ENCODE measurements at places on chromosomes 6 and 20.

DNA sequence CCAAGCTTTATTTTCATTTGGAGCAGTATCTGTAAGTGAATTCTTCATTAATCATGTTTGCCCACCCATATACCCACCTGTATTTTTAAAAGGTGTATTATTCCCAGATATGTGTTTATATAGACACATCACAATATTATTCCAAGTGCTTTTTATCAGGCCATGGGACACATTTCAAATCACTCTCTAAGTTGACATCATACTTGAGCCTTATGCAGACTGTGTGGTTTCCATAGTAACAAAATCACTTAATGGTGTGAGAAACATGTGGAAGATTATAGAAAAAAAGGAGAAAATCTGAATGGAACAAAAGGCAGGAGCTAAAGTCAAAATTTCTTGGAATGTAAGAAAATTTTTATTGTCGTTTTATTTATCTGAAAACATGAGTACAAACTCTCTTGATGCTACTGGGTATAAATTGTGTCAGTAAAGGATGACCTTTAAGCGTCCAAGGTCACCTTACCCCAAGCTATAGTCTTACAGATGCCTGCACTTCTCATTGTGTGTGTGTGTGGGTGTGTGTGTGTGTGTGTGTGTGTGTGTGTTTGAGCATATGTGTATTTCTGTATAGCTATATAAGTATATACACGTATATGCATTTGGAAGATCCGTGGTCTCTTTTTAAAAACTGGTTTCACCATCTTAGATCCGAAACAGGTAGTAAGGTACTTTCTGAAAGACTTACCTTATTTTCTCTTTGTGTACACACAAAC, 79.8 kb upstream of the CCN6 start:
- no peak for DNase-seq

- DNase-seq: no peak
These were observed 315.2 kb upstream of the SOX4 start for GRCh38 chr6:21278375-21278745.

GRCh38 chr6:32589596-32590449, at the start of gene HLA-DRB1:
TSS of gene HLA-DRB1 (minus strand) at chr6:32589848. CDS start at chr6:32589742, 106 bp downstream.
- DNase-seq: no peak

- no peak for DNase-seq
These were observed 12.7 kb downstream of the ABT1 start for GRCh38 chr6:26609463-26609862.

GRCh38 chr6:136146130-136146529, 104.0 kb downstream of the MTFR2 start:
- no peak for DNase-seq

- DNase-seq: no peak
These were observed 110.9 kb downstream of the RPP40 start for GRCh38 chr6:4892785-4893485.

GRCh38 chr6:15897063-15897876, 231.6 kb upstream of the MYLIP start:
- no peak for DNase-seq

GRCh38 chr6:118467181-118467580, 80.9 kb upstream of the PLN start:
- DNase-seq: no peak

DNA sequence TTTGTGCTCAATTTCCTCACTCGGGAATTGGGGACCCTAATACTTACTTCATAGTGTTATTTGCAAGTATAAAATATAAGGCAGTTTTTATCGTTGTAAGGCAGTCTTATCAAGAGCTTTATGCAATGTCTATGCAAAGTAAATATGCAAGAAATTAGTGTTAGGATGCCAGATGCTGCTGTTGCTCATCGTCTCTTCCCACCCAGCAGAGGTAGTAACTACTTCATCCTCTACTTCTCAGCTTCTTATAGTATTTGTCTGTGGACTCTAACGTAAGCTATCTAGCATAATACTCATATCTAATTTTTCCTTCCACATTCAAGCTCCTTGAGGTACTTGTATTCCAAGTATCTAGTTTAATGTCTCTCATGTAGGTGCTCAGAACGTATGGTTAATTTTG, 11.6 kb downstream of the PLCG1 start:
- DNase-seq: no peak

GRCh38 chr6:143742070-143742954, 64.5 kb downstream of the PHACTR2 start:
- no peak for DNase-seq

GRCh38 chr20:51710361-51710894, 57.8 kb downstream of the ATP9A start:
- no peak for DNase-seq

GRCh38 chr6:141026504-141026903, 1106.2 kb upstream of the GJE1 start:
- no peak for DNase-seq

DNA sequence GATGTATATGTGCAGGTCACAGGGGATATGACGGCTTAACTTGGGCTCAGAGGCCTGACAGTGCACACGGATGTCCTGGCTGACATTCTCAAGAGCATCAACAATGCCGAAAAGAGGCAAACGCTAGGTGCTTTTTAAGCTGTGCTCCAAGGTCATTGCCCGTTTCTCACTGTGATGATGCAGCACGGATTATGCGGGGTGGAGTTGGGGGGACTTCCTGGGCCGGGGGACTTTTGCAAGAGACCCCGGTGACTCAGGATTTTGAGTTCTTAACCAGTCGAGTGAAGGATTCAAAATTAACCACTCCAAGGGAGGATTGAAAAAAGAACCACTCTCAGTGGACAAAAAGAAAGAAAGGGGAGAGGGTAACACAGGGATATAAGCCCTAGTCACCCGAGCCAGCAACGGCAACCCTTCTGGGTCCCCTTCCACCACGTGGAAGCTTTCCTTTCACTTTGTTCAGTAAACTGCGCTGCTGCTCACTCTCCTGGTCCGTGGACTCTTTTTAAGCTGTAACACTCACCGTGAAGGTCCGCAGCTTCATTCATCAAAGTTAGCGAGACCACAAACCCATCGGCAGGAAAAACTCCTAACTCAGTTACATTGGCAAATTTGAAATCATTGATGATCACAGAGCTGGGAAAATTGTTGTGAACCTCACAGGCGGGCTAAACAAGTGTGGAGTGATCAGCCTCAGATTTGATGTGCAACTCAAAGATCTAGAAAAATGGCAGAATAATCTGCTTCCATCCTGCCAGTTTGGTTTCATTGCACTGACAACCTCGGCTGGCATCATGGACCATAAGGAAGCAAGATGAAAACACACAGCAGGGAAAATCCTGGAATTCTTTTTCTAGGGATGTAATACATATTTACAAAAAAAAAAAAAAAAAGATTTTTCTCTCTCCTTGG, 199.3 kb downstream of the ARID1B start:
- DNase-seq: no peak

- DNase-seq: no peak
These were observed 4.5 kb upstream of the GATA5 start for GRCh38 chr20:62480318-62480717.

- DNase-seq: no peak
These were observed 213.8 kb upstream of the CST7 start for GRCh38 chr20:24735263-24735662.

GRCh38 chr20:60327971-60328660, 369.9 kb downstream of the CDH26 start:
- DNase-seq: no peak

GRCh38 chr6:19714434-19715166, 122.6 kb upstream of the ID4 start:
- no peak for DNase-seq

- no peak for DNase-seq
These were observed 25.7 kb downstream of the DST start for GRCh38 chr6:56616967-56617366.

DNA sequence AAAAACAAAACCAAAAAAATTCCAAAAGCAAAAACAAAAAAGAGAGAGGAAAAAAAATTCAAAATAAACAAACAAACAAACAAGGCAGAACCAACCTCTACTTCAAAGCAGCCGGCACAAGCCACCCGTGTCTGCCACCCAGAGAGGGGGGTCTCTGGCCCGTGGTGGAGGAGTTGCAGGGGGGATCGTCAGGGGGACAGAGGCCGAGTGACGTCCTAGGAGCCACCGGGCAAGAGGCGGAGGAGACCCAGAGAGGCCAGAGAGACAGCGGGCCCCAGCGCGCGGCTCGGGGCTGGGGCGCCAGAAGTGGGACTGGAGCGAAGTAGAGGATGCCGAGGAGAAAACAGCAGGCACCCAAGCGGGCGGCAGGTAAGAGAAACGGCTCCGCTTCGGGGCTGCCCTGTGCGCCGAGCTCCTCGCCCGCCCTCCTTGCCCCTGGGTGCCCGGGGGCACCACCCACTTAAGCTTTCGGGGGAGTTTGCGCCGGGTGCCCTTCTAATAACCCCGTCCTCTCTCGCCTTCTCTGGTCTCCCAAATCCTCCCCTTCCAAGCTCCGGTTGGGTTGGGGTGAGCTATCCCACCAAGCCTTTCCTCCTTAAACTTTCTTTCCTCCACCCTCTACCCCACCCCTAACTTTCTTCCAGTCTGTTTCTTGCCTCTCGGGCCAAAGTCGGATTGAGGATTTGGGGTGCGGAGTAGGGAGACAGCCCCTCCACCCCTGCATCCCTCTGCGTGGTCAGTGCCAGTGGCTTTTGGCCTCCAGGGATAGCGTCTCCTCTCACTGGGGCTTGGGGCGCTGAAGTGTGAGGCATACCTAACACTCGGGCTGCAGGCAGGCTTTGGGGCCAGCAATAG, 1.0 kb downstream of the TSHZ2 start:
- peak; percentile 17 for DNase-seq

- DNase-seq: no peak
These were observed 44.8 kb upstream of the SLC17A4 start for GRCh38 chr6:25709761-25710160.

DNA sequence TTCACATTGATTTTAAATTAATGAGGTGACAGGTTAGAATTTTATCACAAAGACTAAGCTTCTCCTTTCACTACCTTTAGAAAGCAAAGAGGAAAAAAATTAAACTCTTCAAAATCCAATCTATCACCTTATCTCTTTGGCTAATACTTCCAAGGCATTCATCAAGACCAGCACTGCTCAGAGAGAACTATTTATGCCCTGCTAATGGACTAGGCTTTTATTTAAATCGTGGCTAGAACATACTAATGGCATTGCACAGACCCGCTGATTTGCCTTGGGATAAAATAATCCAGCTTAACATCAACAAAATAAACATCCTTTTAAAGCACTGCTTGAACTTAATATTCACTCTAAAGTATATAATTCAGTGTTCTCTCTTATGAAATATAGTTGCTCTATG, 880.4 kb downstream of the HACE1 start:
- no peak for DNase-seq

DNA sequence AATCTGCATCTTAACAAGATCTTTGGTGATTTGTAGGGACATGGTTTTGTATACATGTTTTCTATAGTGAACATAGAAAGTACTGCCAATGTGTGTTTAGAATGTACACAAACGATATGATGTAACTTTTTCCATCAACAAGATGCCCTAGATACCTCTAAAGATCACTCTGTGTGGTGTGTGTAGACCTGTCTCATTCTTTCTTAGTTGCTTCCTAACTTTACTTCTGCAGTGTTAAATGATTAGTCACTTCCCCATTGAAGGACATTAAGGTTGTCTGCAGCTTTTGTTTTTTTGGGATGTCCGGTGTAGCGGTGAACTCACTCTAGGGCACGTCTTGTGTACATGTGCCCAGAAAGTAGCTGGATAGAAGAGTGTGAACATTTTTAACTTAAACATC, 35.9 kb downstream of the CDYL start:
- DNase-seq: no peak

DNA sequence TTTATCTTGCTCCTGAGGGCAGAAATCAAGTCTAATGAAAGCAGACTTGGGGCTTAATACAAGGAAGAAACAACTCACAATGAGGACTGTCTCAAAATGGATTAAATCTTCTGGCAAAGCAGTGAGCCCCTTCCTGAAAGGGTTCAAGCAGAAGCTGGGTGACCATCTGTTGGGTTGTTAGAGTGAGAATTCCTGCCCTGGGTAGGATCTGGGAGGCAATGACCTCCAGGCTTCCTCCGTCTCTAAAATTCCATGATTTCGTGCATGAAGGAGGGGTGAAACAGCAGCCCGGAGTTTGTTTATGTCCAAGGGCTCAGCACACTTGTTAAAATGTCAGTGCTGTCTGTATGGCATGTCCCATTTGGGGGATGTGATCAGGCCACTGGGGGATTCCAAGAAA, 64.0 kb upstream of the KCNK16 start:
- DNase-seq: no peak

DNA sequence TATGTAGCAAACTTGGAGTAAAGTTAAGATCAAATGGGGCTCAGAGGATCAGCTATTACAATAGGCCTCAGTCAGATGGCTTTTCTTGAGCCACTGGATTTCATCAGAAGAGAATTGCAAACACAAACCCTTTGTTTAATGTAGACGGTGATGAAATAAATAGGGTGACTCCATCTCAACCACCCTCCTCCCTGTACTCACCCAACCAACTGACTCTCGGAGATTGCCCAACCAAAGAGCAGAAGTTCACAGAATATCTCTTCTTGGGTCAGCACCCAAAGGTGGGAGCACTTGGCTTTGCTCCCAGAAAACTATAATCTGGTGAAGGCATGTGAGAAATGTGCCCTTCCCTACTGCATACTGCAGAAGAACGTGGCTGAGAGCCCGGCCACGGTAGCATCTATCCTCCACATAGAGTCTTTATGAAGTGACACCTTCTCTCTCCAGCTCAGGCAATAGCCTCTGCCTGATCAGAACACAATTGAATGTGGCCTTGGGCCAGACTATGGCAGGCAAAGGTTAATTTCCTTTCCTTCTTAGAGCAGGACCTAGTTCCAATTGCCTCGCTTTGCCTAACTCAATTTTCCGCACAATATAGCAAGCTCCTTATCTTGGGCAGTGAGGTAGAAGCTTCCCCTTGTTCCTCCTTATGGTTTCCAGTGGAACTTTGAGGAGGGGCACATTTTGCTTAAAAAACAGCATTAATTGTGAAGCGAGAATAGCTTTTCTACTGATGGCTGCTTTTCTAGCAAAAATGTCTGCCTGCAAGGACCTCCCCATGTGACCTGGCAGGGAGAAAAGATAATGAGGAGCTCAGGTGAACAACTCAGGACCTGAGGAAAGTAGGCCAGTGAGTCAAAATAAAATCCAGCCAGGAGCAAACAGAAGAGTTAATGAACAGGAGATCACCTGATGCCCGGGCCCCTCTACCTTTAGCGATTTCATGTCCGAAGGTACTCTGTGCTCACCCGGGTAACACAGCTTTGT, 79.4 kb downstream of the GFOD1 start:
- no peak for DNase-seq

DNA sequence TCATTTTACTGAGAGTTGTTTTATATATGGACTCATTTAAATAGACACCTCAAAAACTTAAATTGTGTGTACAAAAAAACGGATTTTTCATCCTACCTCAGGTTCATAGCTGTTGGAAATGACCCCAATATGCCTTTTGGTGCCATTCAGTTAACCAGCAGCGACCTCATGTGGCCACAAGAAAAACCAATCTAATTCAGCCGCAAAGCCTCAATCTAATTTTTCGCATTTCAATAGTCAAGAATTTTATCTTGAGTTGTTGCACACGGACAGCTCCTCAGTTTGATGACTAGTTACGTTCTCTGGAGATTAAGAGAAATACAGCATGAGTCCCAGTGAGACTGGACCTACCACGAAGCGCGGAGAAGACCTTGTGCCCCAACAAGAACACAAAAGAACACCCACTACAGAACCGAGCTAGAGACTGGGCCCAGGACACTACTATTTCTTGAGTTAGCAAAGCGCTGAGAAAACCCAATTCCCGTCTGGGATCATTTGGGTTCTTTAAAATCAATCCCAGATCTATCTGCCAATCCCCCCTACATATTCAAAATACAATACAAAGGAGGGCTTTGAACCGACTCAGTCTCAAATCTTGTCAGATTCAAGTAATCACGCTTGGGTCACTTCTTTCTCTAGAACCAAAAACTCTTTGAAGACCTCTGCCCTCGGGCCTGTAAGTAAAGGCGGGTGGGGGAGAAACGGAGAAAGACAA, 1.1 kb downstream of the TCP11 start:
- no peak for DNase-seq

- DNase-seq: no peak
These were observed 37.8 kb downstream of the ZC2HC1B start for GRCh38 chr6:143901885-143902750.
